Activated CD8-positive, alpha-beta memory T cell treated with anti-CD3 and anti-CD28 coated beads for 48 hours (primary cell): ENCODE measurements at places on chromosomes 3 and 15.

DNA sequence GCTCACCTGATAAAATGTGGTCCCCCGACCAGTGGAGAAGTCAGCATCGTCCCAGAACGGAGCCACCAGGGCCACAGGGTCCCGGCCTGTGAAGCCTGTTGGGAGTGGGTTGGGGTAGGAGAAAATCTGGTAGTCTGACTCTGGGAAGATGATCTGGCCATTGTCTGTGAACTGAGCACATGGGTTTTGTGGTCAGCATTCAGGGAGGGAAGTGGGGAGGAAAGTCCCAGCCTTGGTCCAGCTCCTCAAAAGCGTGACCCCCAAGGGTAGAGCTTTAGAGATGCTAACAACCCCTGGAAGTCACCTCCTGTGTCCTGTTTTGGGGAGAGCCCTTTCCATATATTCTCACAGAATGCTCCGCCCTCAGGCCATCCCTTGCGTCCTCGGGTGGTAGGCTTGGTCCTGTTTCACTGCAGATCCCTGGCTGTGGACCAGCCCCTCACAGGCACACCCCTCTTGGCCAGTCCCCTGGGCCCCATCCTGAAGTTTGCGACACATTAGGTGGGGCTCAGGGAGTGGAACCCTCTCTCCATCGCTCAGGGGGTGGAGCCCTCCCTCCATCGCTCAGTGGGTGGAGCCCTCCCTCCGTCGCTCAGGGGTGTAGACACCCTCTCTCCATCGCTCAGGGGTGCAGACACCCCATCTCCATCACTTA, 40.0 kb downstream of the MUC4 start:
- DNase-seq, result no peak

DNA sequence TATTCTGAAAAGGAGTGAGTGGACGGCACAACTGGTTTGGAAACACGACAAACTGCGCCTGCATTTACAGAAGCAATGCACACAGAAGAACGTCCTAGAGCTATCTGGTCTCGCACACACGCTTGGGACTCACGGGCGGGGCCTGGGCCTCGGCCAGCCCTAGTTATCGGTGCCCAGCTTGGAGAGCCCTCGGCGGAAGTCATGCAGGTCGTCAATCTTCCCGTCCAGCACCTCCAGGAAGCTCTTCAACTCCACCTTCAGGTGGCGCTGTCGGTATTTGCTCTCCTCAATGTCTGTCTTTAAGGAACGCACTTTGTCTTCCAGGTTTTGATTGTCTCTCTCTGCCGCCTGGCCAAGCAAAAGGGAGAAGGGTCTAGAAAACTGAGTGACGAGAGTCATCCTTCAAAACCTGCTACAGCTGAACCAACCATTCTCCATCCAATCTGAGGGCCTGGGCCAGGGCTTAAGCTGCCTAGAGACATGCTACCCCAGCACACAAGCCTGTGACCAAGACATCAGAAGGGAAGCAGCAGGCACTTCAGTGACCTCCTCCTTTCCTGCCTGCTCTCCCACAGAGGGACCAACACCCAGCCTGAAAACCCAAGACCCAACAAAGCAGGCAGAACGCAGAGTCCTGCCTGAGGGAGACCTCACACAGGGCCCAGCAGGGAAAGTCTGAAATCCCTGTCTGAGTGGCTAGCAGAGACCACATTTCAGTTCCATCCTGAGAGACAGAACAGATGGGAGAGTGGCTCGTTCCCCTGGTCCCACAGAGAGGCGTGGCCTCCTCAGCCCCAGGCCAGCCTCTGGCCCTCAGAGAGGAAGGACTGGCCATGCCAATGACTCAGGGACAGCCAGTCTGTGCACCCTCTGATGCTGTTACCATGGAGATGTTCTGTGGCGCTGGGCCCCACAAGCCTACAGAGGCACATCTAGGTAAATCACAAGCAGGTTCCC, 40.4 kb downstream of the WHAMM start:
- DNase-seq, result no peak

DNA sequence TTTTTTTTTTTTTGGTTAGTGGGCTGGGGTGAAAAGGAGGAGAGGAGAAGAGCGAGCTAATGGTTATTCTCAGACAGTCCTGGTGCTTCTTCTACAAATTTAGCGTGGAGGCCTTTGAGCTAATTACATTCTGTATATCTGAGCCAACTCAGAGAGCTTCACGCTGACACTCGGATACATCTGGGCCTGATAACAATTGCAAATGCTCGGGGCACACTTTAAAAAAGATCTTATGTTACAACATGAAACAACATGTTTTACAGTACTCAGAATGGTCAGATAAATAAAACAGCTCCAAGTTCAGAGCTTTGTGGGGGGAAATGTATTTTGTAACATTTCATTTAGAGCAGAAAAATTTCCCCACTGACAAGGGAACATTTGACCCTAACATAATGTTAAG, 966.9 kb upstream of the NR2F2 start:
- no peak for DNase-seq

DNA sequence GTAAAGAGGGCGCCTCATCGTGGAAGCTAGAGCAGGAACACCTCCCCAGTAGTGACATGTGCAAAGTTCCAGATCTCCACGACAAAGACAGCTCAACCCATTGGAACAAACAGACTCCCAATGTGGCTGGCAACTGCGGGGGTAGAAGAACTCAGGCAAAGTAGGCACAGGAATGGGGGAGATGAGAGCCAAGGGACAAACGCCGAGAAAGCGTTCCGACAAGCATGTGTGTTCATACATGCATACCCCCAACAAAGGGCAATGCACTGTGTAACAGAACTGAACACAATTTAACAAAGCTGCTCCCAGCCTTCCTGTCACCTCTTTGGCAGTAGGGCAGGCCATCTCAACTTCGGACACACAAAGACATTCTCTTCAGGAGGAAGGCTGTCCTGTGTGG, 11.6 kb downstream of the RCCD1 start:
- no peak for DNase-seq

- no peak for DNase-seq
Observed at GRCh38 chr3:10074666-10075065, 33.4 kb downstream of the FANCD2OS start.

DNA sequence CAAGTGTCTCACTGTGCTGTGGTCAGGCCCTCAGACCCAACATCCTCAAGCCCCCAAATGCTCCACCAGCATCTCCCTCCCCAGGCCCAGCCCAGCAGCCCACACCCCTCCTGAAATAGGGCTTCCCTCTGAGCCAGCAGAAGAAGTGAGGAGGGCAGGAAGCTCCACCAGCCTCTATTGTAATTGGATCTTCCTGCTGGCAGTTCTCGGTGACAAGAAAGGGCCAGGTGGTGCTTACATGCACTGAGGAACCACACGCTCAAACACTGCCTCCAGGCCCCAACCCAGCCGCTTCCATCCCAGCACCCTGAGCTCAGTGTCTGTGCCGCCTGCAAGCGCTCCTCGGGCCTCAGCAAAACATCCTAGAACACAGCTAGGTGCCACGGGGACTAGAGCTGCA, 96.7 kb downstream of the ATP10A start:
- no peak for DNase-seq

GRCh38 chr3:102132370-102132769, 283.1 kb downstream of the NFKBIZ start:
- DNase-seq, result no peak

- DNase-seq, result no peak
Observed at GRCh38 chr15:88913850-88914169, 631 bp upstream of the MFGE8 start.

DNA sequence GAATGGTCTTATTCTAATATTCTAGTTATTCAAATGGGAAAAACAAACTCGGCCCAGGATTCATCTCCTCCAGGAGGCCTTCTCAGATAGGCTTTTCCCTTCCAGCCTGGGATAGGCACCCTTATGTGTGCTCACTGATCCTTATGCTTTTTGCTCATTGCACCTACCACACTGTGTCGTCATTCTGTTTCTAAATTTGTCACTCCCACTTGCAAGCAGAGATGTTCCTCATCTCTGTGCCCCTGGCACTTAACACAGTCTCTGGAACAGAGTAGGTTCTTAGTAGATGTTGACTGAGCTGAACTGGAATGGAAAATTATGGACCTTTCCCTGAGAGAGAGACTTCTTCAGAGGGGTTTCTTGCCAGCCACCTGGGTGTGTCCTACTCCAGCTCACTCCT, 18.7 kb upstream of the SPG11 start:
- no peak for DNase-seq

DNA sequence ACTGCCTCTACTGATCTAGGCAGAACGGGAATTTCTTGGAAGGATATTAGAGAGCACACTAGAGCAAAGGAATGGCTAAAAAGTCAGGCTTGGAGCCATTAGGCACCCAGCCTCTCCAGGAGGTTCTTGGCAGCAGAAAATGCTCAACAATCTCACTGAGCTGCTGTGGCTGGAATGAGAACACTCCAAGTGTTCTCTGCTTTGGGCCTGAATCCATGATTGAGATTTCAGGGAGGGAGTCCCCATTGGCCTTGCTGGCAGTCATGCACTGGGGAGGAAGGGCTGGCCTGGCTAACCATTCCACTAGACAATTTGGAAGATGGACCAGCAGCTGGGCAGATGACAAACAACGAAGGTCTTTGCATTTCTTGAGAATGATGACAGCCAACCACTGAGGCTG, 362.6 kb downstream of the SHQ1 start:
- DNase-seq, result no peak

- DNase-seq, result peak; percentile 20
Observed at GRCh38 chr3:172666873-172667694, 43.8 kb downstream of the NCEH1 start.

DNA sequence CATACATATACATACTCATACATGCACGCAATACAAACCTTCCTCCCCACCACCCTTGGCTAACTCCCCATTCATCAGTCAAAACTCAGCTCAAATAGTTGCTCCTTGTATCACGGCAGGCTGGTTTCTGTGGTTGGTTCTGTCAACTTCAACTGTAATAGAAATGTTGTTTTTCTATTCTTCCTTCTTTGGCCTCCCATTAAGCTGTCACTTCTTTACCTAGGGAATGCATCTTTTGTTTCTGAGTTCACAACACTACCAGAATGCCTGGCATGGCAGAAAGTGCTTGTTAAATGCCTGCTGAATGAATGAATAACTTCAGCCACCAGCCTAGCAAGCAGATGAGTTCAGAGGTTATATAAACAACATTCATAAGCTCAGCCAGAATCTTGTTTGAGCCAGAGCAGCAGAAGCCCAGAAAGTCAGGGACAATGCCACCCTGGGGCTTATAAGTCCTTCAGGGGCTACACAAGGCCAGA, 63.1 kb downstream of the B3GALNT1 start:
- DNase-seq, result no peak

DNA sequence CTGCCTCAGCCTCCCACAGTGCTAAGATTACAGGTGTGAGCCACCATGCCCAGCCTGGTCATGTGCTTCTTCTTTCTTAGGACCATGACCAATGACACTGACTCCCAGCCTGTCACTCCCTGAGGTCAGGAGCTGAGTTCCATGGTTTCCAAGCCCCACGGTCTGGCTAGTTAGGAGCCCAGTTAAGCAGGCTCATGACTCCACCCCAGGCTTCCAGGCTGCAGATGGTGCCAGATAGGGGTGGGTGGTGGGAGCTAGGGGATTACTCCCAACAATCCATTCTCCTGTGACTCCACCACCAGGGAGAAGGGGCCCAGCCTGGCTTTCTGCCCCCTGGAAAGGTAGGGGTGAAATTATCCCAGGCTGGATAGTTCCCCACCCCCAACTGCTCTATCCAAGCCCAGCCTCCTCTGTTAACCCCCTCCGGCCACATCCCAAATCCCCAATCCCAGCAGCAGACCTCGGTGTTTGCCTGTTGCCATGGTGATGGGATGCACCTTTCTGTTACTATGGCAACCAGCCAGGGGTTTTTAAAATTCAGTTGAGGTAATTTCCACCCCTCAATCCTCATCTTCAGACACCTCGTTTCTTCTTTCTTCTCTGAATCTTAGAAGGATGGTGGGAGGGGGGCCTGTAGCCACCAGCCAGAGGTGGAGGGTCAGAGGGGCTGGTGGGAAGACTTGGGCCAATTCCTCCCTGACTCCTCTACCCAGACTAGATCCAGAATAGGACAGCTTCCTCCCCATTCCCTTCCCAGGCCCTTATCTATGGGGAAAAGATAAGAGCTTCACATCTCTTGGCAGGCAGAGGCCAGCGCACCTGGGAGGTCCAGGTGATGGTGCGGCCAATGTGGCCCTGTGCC, 22.5 kb upstream of the SEMA3F start:
- DNase-seq, result no peak

DNA sequence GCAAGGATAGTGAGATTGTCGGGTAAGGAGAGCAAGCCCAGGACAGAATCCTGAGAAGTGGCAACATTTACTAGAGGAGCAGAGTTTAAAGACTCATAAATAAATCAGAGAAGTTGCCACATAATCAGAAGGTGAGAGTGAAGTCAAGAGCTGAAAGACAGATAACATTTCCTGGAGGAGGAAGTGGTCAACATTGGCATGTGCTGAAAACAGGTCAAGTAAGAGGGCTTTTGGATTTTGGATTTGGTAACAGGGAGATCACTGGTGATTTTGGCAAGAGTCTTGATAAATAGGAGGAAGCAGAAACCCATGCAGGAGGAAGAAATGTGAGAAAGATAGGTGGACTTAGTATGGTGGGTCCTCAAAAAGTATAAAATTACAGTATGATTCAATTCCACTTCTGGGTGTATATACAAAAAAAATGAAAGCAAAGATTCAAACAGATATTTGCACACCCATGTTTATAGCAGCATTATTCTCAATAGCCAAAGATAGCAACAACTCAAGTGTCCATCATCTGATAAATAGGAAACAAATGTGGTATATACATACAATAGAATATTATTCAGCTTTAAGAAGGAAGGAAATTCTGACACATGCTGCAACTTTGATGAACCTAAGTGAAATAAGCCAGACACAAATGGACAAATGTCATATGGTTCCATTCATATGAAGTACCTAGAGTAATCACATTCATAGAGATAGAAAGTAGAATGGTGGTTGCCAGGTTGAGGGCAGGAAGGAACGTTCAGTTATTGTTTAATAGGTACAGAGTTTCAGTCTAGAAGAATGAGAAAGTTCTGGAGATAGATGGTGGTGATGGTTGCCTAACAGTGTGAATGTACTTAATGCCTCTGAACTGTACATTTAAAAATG, 27.3 kb upstream of the MBNL1 start:
- DNase-seq, result no peak

GRCh38 chr3:137509354-137510045, 254.6 kb upstream of the SOX14 start:
- DNase-seq, result no peak

GRCh38 chr15:92025706-92026270, 172.3 kb downstream of the SLCO3A1 start:
- no peak for DNase-seq

- no peak for DNase-seq
Observed at GRCh38 chr3:9021271-9022009, 58.2 kb upstream of the RAD18 start.

DNA sequence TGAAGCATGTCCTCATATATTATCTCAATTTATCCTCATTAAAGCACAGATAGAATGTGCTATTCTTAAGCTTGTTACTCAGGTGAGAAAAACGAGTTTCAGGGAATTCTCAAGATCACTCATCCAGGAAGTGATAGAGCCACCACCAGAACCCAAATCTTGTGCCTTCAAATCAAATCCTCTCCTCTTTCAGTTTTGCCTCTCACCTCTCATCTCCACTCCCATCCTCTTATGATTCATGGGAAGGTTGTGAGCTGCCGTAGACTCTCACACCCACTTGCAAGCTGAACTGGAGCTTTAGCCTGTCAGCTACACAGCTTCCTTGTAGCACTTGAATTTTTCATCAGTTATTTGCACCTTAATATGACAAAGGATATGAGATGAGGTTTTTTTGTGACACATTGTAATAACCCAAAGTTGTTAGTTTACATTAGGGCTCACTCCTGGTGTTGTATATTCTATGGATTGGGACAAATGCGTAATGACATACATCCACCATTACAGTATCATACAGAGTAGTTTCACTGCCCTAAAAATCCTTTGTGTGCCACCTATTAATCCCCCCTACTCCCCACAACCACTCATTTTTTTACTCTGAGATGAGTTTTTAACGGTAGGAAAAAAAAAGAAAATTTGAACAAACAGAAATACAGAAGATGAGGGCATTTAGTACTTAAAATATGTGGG, 25.7 kb downstream of the GPR15 start:
- DNase-seq, result no peak
